ENCODE measurements at places on chromosomes 1 and 21.

DNA sequence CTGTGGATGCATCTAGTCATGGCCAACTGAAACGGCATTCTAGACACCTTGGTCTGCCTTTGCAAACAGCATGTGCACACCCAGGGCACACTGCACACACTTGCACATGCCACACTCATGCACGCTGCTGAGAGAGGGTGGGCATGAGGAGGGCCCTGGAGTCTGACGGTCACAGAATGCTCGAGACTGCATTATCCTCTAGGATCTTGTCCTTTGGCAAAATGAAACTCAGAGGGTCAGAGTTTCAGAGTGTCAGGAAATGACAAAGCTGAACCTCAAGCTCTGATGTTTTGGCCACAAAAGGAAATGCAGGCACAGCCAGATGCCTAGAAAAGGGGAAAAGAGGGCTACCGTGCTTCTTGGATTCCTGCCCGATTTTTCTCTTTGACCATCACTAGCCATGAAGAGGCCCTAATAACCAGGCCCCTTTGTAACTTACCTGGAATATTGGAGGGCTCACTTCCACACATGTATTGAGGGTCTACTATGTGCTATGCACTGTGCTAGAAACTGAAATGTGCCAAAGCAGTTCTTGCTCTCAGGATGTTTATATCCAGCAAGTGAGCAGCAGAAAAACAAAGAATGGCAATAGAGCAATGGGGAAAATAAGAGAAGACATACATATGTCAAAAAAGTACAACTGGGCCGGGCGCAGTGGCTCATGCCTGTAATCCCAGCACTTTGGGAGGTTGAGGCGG is 65.4 kb downstream of the TOMM20 start:
- DNase-seq: no peak

GRCh38 chr1:164834641-164835040 is 275.7 kb downstream of the PBX1 start:
- no peak for DNase-seq

DNA sequence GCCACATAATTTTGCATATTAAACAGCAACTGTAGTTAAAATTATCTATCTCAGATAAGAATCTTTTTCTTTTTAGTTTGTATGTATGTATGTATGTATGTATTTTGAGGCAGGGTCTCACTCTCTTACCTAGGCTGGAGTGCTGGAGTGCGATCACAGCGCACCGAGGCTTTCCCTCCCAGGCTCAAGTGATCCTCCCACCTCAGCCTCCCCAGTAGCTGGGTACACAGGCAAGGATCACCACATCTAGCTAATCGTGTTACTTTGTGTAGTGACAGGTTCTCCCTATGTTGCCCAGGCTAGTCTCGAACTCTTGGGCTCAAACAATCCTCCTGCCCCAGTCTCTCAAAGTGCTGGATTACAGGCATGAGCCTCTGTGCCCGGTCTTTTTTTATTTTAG is 30.5 kb upstream of the PUM1 start:
- DNase-seq: no peak

GRCh38 chr1:174167265-174167803 is 8.0 kb downstream of the RABGAP1L start:
- DNase-seq: no peak

DNA sequence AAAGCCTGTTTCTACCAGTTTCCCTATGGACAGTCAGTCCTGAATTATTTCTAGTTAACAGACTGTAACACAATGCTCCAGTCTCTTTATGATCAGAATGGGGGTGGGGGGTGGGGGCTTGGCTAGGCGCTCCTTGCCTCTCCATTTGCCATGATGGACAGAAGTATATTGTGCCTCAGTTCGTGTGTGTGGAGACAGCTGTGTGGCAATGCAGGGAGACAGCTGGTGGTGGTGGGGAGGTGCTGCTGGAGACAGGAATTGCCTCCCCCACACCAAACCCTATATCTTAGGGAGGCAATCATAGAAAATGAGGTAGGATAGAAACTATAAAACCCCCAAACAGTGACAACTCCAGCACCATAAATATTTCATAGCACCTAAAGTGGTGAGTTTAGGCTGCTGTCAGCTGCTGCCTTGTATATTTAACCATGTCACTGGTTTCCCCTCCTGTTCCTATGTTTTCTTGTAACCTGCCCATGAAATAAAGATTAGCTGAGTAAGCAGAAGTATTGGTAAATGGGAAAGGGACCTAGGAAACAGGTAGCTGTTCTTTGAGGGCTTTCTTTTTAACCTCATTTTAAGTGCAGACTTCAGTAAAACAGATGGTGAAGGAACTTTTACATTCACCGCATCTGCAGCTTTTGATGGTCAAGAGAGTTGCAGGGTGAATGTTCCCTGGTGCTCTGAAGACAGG is 3.4 kb downstream of the PLXNA2 start:
- no peak for DNase-seq

- DNase-seq: no peak
Observed at GRCh38 chr1:237903961-237904360, 13.2 kb upstream of the ZP4 start.

- no peak for DNase-seq
Observed at GRCh38 chr1:220336391-220337031, 64.3 kb upstream of the RAB3GAP2 start.

DNA sequence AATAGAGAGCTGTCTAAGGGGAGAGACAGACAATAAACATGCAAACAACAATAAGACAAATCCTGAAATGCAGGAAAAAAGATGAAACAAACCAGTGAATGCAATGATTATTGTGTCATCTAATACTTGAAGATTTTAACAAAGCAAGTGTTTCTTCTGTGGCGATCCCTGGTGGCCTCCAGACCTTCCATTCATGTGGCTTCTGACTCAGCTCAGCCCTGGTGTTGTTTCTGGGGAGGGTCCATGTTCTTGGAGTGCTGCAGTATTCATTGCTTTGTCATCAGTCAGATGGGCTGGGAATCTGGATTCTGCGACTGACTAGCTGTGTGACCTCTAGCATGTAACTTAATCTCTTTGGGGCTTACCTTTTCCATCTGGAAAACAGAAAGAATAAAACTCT is 1.5 kb upstream of the C2CD4D start:
- no peak for DNase-seq

GRCh38 chr1:235023711-235024439 is 104.8 kb downstream of the TOMM20 start:
- DNase-seq: no peak

- no peak for DNase-seq
Observed at GRCh38 chr21:26916799-26917198, 50.1 kb downstream of the ADAMTS5 start.

- no peak for DNase-seq
Observed at GRCh38 chr1:2380816-2381591, 10.3 kb downstream of the MORN1 start.

GRCh38 chr1:227009937-227010336 is 69.8 kb downstream of the COQ8A start:
- no peak for DNase-seq

DNA sequence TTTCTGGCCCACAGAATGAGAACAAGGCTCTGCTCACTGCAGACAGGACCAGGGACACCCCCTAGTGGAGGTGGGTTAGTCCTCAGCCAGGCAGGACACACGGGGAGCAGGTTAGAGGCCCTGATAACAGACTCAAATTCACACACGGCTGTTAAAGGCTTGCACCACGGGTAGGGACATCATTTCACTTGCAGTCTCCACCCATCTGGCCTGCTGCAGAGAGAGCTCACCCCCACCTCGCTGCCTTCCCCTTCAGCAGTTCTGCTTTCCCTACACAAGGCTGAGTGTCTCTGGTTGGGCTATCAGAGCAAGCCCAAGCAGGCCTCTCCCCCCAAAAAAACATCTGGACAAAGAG is 20.6 kb downstream of the MEF2D start:
- no peak for DNase-seq

DNA sequence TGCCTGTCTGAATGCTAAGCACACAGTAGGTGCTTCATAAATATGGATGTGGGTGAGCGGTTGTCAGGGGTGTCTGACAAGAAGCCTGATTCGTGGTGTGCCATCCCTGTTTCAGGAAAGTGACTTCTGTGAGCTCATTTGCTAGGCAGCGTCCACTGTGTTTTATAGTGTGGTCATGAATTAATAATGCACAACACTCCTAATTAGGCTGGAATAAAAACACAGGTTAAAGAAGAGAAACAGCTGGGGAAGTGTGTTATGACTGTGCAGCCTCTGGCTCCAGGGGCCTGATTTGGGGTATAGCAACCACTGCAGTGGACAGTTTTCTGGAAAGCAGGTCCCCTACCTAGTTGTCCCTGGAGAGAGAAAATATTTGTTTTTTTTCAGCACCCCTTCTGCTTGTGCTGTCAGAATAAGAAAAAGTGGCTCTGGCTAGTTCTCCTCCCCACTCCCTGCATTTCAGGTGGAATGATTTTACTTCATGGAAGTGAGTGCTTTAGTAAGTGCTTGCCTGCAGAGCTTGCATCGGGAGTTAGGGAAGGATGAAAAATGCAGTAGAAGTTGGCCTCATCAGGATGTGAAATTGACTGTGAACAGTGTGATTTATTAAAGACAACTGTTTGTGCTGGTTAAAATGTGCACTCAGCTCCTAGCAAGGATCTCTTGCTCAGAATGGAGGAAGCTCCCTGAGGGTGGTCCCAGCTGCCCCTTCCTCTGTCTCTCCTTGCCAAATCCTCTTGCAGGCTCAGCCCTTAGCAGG is 333.8 kb downstream of the HHAT start:
- DNase-seq: no peak

DNA sequence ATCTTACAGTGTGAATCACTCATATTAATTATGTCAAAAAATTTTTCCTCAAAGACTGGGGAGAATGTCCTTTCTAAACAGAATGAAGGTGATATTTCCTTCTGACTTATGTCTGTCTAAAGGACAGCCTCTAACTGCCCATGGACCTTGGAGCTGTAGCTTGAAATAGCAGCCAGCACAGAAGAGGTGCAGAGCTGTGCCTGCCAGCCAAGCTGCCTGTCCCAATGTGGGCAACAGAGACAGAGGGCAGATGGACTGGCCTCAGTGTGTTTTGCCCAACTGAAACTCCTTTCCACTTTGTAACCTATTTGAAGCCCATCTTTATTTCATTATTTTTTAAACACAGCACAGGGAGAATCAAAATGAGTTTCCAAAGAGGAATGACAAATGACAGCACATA is 97.6 kb upstream of the DYNLT5 start:
- no peak for DNase-seq

DNA sequence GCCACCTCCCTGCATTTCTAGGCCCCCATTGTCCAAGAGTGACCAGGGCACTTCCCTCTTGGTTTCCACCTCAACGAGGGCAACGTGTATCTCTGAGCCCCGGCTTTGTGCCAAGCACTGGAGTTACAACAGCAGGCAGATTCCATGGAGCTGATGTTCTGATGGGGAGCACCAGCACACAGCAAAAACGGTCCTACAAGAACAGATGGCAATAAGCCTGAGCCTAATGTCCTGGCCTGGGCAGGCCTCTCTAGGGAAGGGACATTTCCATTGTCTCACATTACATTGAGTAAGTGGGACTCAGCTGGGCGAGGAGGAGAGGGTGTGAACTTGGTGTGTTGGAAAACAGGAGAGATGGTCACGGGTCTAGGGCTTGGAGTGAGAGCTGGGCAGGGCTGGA is 27.2 kb upstream of the NPPB start:
- DNase-seq: no peak

- DNase-seq: no peak
Observed at GRCh38 chr1:211378844-211379243, 52.2 kb downstream of the TRAF5 start.

GRCh38 chr1:51058858-51059257 is 43.2 kb upstream of the C1orf185 start:
- DNase-seq: no peak

- DNase-seq: no peak
Observed at GRCh38 chr21:27139526-27139925, 172.6 kb upstream of the ADAMTS5 start.

DNA sequence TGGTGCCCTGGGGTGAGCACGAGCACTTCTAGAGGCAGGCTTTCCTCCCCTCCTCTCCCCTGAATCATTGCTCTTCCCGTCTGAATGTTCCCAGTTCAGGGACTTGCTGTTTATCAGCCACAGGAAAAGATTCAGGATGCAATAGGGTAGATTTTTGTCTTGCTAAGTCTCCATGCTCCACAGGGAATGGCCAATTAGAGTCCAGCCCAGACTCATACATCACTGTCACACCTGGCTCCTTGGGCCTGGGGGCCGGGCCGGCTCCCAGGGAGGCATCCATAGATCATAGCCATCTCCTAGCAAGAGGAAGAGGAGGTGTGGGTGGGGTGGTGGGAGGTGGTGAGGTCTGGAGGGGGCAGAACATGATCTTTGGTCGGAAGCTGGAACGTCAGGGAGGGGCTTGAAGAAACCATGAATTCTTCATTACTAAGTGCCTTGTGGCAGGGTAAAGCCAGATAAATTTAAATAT is 83.4 kb downstream of the LRRN2 start:
- no peak for DNase-seq
